GM13977 (cell line): ENCODE measurements at places on chromosomes 2 and 18.

- no peak for DNase-seq
Measured at GRCh38 chr2:64770137-64770780, 116.5 kb upstream of the SERTAD2 start.

DNA sequence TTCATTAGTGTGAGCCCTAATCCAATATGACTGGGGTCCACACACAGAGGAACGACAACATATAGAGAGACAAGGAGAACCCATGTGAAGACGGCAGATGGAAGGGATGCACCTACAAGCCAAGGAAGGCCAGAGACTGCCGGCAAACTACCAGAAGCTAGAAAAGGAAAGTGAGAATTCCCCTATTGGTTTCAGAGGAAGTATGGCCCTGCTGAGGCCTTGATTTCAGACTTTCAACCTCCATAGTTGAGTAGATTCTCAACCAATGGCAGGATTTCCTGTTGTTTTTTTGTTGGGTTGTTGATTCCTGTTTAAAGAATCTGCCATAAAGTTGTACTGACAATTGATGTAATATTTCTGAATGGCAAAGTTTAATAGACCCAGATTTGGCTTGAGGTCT lies 241.5 kb downstream of the SATB2 start:
- no peak for DNase-seq

GRCh38 chr2:39093218-39093898 lies 27.5 kb downstream of the SOS1 start:
- DNase-seq = no peak

DNA sequence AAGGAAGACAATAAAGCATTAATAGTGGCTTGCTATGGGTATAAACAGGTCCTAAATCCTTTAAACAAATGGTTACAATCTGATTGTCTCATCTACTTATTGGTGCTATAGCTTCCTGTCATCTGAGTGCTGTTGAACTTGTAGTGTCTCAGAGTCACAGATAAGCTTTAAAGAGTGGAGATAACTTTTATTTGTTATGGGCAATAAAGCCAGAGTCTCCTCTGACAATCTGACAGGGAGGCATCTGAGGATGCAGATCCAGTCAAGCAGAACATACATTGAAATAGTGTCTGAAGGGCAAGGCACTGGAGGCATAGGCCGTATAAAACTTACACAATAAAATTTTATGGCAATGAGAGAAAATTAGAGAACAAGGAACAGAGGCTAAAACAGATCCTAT lies 1132.4 kb upstream of the CDH2 start:
- DNase-seq = no peak

DNA sequence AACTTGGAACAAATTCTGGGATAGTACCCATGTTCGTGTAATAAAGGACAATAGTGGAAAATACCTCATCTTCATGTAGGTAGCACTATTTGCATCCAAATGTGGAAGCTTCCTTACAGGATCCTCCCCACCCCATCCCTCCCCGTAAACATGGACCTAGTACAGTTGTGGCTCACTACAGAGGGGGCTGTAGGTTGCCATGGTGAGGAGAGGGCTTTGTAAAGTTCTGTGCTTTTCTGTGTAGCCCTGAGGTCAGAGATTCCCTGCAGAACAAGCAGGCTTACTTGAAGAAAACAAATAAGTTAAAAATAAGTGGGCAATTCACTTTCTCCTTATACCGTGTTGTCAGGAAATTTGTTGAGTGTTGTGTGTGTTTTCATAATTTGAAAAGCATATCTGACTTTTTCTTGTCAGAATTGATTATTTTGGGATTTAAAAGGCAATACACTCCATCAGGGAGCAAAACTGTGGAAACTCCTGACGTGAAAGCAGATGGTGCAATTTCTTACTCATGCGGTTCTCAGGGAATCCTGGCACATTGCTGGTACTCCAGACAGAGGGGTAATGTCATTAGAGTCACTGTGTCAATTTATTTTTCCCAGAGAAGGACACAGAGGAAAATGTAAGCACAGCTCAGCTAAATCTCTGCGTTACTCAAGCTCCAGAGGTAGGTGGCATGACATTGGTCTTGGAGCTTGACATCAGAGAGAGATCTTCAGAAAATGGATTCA lies 174.2 kb upstream of the LHCGR start:
- no peak for DNase-seq

- DNase-seq = peak; percentile 10
Measured at GRCh38 chr2:157420771-157421323, 23.0 kb downstream of the CYTIP start.
